ENCODE measurements at places on chromosomes 3 and 15. TPM values are rescaled to one million over a fixed set of nuclear protein-coding genes. Genes with fewer than 3 reads are reported as not detected.

The LTK gene
- 3.8 TPM for total RNA-seq

The SETD5 gene
- 142 TPM for total RNA-seq

The BOC gene
- not detected for total RNA-seq

The FSIP1 gene
- 1.1 TPM for total RNA-seq

The SAMMSON gene
- not detected for total RNA-seq

The FAM81A gene
- total RNA-seq, result not detected
